ENCODE measurements at places on chromosomes 7 and 10.

GRCh38 chr7:136183981-136184380, 206.8 kb upstream of the MTPN start:
- DNase-seq, result no peak

DNA sequence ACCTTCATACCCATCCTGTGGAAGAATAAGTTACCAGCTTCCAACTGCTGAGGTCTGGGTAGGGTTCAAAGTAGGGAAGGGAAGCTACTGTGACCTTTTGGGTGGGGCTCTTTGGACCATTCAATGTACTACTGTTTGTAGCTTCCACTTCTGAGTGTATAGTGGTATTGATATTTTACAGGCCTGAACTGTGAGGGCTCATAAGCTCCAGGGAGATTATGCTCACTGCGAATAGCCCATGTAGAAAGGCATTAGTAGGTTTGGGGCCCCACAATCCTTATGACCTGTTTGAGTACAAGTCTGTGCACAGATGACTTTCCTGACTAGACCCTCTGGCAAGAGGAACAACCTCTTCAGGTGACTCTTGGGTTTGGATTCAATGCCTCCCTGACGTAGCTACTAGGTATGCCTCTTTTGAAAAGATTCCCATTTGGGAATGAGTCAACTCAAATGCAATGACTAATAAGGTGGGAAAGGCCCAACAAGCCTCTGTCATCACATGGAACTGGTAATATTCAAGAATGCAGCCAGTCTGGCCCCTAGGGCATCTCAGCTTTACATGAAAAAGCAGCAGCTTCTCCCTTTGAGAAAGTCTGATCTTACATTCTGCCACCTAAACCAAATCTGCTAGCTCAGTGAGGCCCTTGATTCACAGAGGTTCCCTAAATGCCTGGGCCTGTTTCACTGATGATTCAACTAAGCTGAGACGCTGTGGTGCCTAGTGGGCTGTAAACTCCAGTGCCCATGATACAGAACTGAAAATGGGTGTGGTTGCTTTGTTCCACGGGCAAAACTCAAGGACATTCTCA, 79.8 kb downstream of the ABI1 start:
- no peak for DNase-seq

DNA sequence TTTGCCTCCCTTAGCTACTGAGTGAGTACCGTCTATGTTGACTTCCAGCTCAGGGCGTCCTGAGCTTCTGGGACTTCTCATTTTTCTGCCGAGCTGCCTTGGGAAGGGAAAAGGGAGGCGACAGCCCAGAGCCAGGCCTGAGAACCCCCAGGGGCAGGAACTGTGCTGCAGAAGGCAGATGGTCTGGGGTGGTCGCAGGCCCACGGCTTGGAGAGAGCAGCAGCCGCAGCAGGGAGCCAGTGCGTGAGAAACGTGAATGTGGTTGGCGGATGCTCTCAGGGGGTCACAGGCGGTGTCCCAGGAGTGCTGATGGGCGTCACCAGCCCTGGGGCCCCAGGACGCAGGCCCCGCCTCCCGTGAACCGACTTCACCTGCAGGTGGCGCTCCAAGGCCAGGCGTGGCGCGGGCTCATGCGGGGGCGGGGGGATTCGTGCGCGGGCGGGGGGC, 9.2 kb upstream of the PWWP2B start:
- DNase-seq, result peak; percentile 52

GRCh38 chr10:128377988-128378387, 251.8 kb upstream of the MKI67 start:
- no peak for DNase-seq

DNA sequence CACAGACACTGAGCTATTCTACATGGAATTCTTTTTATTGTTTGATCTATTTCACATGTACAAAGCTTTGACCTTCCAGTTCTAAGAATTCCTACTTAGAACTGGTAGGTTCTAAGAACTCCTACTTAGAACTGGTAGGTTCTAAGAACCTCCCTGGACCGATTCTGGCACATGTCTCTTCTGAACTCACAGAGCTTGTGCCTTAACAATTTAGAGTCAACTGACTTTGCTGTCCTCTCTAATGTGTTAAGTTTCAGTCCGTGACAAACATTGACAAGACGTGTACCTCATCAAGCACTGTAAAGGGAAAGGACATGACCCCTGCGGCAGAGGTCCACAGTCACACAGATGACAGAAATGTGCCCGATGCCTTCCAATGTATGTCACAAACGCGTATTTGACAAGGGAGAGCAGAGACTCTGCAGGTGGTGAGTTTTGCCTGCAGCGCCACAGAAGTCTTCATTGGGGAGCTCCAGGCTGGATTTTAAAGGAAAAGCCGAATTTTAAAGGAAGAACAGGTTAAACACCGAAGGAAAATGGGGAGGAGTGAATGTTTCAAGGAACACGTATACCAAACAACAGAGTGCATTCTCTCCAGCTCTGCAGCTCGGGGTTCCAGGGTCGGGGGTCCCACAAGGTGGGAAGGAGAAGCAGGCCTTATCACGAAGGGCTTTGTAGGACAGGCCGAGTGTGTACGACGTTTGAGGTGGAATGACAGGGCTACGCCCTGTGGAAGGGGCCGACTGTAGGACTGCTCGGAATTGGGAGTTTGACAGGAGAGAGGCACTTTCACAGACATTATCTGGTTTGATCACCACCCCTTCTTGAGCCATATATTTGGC, 161.1 kb upstream of the KLF14 start:
- DNase-seq, result no peak

DNA sequence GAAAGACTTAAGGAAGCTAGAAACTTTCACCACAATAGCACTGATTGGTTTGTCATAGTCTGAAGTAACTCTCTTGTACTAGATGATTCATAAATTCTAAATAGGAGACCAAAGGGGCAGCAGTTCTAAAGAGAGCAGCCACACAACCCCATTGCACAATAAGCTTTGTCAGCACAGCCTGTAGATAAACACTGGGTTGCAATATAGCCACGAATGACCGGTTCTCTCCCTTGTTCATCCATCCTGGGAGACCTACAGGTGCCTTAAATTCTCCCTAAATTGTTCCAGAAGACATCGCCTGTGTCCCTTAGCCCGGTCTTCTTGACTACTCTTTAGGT, 167.0 kb downstream of the SNX13 start:
- no peak for DNase-seq

GRCh38 chr10:128031216-128031615, 95.0 kb downstream of the MKI67 start:
- DNase-seq, result no peak

DNA sequence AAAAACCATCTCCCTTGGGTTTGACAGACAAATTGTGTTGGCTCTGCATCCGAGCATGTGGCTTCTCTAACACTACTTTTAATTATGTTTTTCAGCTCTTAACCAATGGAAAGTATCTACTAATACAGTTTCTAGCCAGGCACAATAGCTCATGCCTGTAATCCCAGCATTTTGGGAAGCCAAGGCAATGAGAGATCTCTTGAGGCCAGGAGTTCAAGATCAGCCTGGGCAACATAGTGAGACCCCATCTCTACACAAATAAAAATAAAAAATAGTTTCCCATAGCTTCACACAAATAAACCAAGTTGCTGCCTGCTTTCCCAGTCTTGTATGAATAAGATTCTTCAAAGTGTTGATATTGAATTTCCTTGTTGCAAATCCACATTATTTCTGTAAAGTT, 13.8 kb upstream of the ARHGAP12 start:
- no peak for DNase-seq

GRCh38 chr10:34889004-34889869, 74.1 kb upstream of the PARD3 start:
- no peak for DNase-seq

- no peak for DNase-seq
These were observed 23.6 kb downstream of the BZW2 start for GRCh38 chr7:16669581-16669980.

- no peak for DNase-seq
These were observed 56.1 kb upstream of the SH2B2 start for GRCh38 chr7:102230593-102230992.

DNA sequence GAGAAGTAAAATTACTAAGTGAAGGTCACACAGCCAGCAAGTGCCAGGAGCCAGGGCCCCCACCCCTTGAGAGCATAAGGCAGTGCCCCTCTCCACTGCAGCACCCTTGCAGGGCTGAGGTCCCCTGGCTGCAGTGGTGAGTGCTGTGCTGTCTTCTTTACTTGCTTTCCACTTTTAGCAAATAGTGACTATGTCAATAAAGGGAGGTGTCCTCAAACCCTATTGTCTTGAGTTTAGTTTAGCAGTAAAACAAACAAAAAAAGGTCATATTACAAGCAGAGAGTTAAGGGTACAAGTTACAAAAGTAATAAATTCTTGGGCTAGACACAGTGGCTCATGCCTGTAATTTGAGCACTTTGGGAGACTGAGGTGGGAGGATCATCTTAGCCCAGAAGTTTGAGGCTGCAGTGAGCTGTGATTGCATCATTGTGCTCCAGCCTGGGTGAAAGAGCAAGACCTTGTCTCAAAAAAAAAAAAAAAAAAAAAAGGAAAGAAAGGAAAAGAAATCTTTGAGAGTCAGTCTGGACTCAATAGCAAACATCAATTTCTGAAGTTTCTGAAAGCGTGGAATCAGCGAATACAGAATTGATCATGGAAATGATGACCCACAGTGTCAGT, 39.0 kb upstream of the KIF5B start:
- no peak for DNase-seq

- no peak for DNase-seq
These were observed 209.4 kb downstream of the LRMDA start for GRCh38 chr10:75640803-75641202.

GRCh38 chr10:75202321-75203045, 8.1 kb upstream of the VDAC2 start:
- DNase-seq, result no peak

DNA sequence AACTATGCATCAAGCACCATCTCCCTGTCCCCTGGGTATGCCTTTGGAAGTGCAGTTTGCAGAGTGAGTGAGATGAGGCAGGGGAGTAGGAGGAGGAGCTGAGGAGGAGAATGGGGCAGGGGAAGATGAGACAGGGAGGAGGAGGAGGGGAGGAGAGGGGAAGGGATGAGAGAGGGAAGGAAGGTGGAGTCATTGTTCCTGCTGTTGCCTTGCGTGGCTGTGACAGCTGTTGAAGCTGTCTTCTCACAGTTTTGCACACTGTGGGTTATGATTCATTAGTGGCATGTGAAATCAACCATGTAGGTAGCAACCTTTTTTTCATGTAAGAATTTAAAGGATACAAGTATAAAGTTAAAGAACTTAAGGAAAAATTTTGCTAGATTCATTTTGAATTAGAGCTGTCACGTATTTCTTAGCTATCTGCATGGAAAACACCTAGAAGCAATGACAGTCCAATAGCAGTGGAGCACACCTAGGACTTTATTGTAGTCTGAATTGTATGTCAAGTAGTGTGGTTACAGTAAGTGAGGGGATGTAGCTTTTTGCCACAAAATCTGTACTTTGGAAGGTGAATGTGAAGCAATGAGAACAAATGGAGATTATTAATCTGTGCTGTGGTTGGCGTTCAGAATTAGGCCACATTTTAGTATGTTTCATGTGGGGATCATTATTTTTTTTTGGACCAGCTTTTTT, 21.7 kb downstream of the CCM2 start:
- DNase-seq, result no peak

DNA sequence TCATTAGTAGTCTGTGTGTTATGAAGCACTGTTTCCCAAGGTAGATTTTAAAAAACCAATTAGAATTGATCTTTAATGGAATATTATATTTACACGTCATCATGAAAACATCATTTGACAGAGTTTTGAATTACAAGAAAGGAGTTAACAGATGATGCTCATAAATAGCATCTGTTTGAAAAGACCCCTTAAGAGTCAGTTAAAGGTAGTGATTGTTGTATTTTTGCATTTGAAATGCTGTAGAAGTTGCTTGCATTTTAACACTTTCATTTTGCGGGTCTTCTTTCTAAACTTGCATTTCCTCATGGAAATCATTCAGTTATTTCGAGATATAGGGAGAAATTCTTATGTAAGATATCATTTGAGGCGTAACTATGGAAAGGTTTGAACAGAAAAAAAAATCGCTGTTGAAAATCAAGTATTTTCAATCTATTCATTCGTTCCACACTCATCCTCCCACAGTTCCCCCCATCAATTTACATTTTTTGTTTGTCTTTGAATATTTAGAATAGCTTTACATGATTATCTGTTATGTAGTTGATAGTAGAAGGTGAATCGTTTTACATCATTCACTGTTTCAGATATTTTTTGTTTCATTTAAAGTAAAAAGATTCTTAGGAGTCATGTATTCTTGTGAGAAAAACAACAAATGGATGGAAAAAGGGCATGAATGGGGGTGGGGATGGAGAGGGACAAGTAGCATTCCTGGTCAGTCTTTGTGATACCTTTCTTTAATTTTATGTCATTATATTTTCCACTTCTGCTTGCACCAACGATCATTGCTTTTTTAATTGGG, 3.0 kb upstream of the SKIDA1 start:
- DNase-seq, result no peak

DNA sequence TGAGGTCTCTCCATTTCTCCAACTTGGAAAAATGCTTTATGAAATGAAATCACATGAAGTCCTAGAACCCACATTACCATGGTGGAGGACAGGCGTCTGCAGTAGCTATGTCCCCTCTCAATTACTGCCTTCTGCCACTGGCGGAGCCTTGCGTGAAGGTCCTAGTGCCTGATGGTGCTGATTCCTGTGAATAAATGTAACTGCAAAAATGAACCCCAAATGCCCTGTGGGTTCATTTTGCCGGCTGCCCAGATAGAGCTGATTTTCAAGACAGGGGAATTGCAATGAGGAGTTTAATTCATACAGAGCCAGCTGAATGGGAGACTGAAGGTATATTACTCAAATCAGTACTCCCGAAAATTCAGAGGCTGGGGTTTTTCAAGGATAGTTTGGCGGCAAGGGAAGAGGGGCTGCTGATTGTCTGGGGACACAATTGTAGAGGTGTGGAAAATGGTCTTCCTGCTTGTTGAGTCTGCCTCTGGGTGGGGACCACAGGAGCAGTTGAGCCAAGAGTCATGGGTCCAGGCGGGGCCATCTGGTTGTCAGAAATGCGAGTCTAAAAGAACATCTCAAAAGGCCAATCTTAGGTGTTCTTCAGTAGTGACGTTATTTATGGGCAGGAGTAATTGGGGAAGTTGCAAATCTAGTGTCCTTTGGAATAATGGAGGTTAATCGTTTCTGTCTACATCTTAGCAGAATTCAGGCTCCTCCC, 13.5 kb downstream of the PRF1 start:
- DNase-seq, result no peak

GRCh38 chr7:159145490-159145855, 806 bp upstream of the VIPR2 start:
- no peak for DNase-seq

DNA sequence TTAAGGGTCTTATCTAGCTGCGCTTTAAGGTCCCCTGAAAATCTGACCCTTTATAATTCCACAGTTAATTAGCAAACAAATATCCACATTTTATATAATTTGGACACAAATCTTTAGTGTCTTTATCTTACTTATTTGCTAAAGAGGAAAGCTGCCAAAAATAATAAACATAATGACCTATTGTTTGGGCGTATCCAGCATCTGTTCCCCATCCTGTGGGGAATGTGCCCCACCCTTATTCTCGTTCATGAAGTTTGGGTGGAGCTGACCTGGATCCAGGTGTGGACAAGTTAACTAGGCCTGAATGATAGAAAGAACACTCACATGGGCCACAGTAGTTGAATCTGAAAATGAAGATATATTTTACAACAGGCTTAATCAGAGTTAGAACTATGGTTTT, 218.3 kb downstream of the CRPPA start:
- DNase-seq, result no peak

- DNase-seq, result peak; percentile 89
These were observed 87.4 kb downstream of the CHN2 start for GRCh38 chr7:29281782-29282541.

Data from NCI-H345 (cell line).